ENCODE measurements at places on chromosomes 2 and 18.

DNA sequence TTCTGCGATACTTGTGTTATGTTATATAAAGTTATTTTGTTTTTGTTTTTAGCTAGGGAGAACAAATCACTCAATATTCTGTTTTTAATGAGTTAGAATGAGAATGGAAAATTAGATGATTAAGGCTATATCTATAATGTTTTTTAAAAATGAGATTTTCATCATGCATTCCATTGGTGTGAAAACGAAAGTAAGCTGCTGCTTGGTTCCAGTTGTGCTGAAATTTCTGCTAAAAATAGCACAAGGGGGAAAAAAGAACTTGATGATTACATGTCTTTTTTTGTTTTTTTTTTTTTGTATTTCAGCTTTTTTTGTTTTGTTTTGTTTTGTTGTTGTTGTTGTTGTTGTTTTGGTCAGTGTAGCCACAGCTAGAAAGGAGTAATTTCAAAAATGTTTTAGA is 242.6 kb upstream of the KCNJ3 start:
- no peak for DNase-seq

GRCh38 chr2:25483607-25484266 is 142.0 kb upstream of the DNMT3A start:
- DNase-seq: no peak

DNA sequence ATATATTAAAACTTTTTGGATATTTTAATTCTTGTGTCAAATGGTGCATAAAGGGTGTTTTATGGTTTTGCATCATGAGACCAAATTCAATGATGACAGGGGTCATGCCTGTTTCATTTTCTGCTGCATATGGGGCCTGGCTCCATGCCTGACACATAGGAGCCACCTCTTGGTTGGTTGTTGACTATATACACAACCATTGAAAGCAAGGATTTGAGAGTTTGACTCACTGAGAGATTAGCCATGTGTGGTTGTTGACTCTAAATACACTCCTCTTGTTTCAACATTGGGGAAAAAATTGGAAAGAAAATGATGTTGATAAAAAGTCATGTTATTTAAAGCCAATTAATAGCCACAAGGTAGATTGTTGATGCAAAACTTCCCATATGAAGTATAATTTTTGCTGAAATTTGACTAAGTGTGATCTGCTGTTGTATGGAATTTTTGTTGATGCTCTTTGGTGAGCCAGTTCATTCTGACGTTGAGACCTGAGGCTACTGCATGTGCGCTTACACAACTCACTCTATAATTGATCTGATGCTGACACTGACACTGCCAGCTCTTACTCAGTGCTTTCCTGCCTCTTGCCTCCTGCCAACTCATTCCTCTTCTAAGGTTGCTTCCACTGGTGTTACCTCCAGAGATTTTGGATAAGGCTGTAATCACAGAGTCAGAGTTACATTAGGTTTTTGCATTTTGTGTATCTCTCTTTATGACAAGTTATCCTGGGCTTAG is 446.2 kb upstream of the SLC14A2 start:
- DNase-seq: no peak

- DNase-seq: no peak
Observed at GRCh38 chr2:209998596-209998995, 3.8 kb upstream of the RPE start.

- DNase-seq: no peak
Observed at GRCh38 chr2:135124924-135125886, 73.1 kb downstream of the RAB3GAP1 start.

- DNase-seq: no peak
Observed at GRCh38 chr2:81872006-81872405, 1567.5 kb upstream of the LRRTM1 start.

- DNase-seq: no peak
Observed at GRCh38 chr2:20525041-20526035, 78.5 kb downstream of the RHOB start.

DNA sequence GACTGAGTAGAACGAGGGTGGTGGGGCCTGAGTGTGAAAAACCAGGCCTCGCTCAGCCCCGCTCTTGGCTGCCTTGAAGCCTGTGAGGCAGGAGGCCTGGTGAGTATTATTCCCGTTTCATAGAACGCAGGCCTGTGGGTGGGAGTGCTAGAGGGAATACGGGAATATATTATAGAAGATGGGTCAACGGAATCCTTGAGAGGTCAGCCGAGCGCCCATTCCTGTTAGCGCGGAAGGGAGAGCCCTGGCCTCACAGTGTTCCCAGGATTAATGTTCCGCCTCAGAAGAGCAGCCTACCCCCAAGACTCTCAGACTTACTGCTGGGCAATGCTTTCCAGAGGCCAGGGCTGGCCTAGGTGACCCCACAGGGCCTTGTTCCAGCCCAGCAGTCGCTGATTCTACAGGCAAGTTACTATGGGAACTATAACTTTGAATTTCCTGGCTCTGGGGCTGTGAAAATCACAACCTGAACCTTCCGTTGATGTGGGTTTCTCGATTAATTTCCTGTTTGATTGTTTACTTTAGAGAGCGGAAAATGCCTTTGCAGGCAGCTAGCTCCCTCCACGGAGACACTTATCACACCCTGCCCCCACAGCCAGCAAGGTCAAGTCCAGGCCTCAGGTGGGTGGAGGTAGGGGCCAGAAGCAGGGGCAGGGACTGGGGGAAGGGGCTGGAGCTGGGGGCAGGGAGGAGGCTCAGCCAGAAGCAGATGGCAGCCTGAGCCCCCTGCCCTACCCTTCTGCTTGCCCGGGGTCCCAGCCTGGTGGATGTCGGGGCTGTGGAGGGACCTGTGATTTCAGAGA is 108.3 kb downstream of the SMAD7 start:
- peak; percentile 51 for DNase-seq

DNA sequence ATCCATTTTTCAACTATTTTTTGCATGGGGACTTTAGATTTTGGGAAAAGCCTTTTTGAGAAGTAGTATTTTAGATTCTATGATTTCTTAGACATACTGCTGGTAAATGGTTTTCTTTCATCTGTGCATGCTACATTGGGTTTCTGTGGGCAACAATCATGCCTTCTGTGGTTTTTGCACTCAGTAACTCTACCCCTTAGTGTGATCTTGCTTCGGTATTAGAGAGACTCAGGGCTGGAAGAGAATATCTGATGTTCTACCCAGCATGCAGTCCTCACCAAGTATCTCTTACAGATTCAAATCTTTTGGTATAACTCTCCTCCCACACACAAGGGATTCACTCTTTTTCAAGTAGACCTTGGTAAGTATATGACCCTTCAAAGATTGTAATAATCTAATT is 183.0 kb downstream of the PMAIP1 start:
- DNase-seq: peak; percentile 63

- no peak for DNase-seq
Observed at GRCh38 chr2:38263293-38263692, 113.8 kb downstream of the ATL2 start.

GRCh38 chr2:240997141-240997855 is 1.1 kb upstream of the SNED1 start:
- no peak for DNase-seq

GRCh38 chr2:190362894-190363293 is 19.5 kb downstream of the INPP1 start:
- DNase-seq: no peak

- peak; percentile 58 for DNase-seq
Observed at GRCh38 chr2:112031473-112032223, 23.4 kb upstream of the TMEM87B start.

- no peak for DNase-seq
Observed at GRCh38 chr2:216758256-216759155, 63.2 kb upstream of the IGFBP5 start.

DNA sequence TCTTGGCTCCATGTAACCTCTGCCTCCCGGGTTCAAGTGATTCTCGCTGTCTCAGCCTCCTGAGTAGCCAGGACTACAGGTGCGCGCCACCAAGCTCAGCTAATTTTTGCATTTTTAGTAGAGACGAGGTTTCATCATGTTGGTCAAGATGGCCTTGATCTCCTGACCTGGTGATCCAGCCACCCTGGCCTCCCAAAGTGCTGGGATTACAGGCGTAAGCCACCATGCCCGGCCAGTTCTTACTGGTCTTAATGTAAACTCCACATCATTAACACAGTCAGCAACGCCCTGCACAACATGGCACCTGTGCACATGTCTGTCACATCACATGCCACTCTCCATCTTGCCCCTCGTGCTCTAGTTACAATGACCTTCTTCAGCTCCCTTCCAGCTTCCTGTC is 5.8 kb upstream of the KIF3C start:
- no peak for DNase-seq

All from DND-41 (cell line).